ENCODE measurements at places on chromosomes 2 and 18.

- no peak for ATAC-seq
Measured at GRCh38 chr2:26335231-26335630, 10.7 kb upstream of the SELENOI start.

DNA sequence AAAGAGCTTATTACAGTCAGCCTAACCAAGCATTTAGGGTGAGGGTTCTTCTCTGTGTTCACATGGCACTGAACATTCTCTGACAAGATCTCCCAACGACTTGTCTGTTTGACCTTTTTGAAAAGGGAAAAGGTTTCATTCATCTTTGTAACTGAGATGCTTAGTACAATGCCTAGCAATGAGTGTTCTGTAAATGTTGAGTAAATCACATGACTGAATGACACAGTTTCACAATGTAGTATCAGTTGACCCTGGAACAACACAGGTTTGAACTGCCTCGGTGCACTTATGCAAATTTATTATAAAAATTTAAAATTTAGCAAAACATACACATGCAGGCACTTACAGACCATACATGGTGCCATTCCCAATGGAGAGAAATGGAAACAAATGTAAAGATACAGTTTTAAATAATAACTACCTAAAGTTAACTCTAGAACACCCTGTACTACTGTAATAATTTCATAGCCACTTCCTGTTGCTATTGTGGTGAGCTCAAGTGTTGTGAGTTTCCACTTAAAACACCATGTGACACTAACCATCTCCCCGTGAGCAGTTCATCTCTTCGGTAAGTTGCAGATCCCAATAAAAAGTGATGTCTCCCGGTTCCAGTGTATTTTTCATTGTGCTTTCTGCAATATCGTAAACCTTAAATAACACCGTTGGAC, 34.1 kb upstream of the VWC2L start:
- ATAC-seq, result no peak

DNA sequence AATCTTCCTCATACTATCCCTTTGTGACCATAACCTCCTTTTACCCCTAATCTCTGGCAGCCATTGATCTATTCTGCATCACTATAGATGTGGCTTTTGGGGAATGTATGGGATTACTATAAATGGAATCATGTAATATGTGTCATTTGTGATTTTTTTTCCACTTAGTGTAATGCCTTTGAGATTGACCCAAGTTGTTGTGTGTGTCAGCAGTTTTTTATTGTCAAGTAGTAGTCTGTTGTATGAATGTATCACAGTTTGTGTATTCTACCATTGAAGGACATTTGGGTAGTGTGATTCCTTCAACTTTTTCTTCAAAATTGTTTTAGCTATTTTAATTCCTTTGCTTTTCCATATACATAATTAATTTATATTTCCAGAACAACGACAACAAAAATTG, 18.6 kb downstream of the VRK2 start:
- ATAC-seq, result no peak

DNA sequence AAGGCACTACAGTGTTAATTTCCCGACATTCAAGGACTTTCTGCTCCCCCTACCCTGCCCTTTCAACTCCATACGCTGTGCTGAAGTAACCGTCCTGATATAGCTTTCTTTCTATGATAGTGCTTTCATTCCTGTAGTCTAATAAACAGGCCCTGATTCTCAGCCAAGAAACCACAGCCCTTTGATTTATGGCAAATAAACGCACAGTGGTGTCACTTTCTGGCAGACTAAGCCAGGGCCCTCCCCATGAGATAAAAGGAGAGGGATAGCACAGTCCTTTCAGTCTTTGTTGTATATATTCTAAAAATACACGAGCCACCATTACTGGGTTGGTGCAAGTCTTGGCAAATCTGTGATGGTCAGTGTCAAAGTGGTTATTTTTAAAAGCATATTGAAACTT, 291.2 kb downstream of the ALPK2 start:
- no peak for ATAC-seq

GRCh38 chr18:9353596-9353995, 19.0 kb downstream of the TWSG1 start:
- ATAC-seq, result peak; percentile 47

DNA sequence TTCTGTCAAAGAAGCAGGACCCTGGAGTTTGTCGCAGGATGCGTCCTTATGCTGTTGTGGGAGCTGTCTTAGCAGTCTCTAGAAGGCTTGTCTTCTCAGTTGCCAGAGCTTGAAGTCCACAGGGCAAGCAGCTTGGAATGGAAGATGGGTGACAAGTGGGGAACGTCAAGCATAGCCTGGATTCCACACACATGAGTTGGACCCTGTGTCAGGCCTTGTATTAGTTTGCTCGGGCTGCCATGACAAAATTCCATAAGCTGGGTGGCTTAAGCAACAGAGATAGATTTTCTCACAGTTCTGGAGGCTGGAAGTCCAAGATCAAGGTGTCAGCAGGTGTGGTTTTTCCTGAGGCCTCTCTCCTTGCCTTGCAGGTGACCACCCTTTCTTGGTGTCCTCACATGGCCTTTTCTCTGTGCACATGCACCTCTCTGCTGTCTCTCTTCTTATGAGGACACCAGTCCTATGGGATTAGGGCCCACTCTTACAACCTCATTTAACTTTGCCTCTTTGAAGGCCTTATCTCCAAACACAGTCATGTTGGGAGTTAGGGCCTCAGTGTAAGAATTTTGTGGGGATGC, 51.3 kb downstream of the THNSL2 start:
- ATAC-seq, result no peak

DNA sequence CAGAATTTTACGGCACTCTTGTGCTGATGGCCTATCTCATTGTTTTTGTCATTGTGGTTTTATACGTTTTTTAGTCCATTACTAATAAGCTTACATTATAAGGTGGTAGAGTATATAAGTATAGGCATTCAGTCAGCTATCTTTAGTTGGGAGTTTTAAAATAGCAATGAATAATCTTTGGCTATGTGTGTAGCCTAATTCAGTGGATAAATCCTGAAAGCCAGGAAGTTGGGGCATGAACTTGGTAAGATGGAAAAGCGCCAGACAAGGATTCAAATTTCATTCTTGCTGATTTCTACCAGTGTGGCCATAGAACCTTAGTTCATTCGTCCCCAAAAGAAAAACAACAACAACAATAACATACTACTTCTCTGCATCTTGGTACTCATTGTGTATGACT, 31.2 kb downstream of the EPC2 start:
- ATAC-seq, result no peak

GRCh38 chr2:25790074-25790790, 88.1 kb downstream of the ASXL2 start:
- peak; percentile 61 for ATAC-seq

DNA sequence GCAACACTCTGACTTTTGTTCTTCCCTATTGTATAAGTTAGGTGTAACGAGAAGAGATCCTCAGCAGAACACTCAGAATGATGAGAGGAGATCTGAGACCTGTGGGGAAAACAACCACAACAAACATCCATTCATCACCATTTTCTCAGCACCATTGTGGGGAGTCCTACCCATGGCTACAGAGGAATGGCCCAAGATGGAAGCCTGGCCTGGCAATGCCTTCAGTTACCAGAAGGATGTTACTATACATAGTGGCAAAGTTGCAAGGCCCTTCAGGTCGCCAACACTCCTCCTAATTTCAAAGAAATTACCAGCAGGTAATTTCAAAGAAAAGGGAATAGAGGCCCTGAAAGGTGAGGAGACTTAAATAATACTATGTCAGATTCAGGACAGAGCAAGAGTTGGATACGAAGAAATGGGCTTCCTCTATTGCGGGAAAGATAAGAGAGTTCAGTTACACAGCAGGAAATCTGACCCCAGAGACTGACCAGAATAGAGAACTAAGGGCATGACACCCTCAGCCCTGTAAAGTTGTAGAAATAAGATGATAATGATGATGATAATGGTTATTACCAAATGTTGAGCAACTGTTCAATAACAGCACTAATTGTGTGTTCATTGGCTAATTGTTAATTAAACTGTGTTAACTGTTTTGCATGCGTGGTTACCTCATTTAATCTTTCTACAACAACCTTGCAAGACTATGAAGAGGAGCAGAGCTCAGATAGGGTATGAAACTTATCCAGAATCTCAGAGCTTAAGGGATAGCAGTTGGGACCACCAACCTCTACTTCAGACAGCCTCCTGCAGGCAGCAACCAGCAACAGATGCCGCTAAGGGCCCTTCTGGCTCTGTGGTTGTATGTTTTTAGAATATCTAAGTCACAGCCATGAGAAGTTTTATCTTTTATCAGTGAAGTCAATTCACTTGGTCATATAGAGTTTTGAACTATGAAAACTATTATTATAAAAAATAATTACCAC, 37.5 kb downstream of the DHRS9 start:
- no peak for ATAC-seq

GRCh38 chr2:142445551-142446072, 314.8 kb upstream of the LRP1B start:
- ATAC-seq, result no peak
